Gastrocnemius medialis (tissue), 4 donors: ENCODE measurements at places on chromosomes 1 and 21.

DNA sequence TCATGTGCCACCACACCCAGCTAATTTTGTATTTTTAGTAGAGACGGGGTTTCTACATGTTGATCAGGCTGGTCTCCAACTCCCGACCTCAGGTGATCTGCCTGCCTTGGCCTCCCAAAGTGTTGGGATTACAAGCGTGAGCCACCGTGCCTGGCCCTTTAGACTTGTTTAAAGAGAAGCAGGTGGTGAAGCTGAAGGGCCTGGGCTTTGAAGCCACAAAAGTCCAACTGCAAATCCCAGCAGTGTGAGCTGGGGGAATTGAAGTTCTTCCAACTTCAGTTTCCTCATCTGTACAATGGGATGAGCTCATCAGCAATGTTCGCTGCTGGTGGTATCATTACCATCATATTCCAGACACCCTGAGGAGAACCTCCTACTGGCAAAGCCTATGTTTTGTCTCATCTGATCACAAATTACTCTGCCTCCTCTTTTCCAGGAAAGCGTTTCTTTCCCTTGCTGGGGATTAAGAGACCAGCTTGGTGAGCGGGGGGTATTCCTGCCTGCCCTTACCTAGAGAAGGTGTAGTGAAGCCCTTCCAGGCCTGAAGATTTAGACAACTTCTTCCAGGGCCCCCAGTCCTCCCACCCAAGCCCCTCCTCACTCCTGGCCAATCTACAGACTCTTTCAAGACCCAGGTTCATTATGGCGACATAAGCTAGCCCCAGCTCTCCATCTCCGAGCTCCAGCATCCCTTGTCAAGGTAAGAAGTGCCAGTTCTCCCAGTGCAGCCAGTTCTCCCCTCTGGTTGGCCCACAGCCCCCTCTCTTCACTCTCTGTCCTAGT is 2.4 kb upstream of the SHISA4 start:
- peak; percentile 61 for DNase-seq
- H3K36me3 ChIP-seq = no peaks in the 10 kb centered on the region
- H3K4me3 ChIP-seq = no peak overlapping the region
- H3K27me3 ChIP-seq = no peaks in the 10 kb centered on the region
- H3K27ac ChIP-seq = peak overlapping the region; percentile 90

GRCh38 chr1:167504467-167504827 is 13.9 kb downstream of the CD247 start:
- H3K27me3 ChIP-seq = no peaks in the 10 kb centered on the region
- no peaks in the 10 kb centered on the region for H3K4me1 ChIP-seq
- H3K27ac ChIP-seq = no peak overlapping the region
- no peak for DNase-seq
- H3K4me3 ChIP-seq = no peak overlapping the region

GRCh38 chr1:47576758-47577115 is 138.9 kb downstream of the FOXD2 start:
- no peak overlapping the region for H3K27ac ChIP-seq
- H3K36me3 ChIP-seq = no peaks in the 10 kb centered on the region
- no peaks in the 10 kb centered on the region for H3K27me3 ChIP-seq
- H3K4me1 ChIP-seq = no peaks in the 10 kb centered on the region

- no peaks in the 10 kb centered on the region for H3K36me3 ChIP-seq
- H3K27me3 ChIP-seq = no peaks in the 10 kb centered on the region
- no peak overlapping the region for H3K4me3 ChIP-seq
These were observed 3.2 kb upstream of the PAQR7 start for GRCh38 chr1:25878690-25879089.

DNA sequence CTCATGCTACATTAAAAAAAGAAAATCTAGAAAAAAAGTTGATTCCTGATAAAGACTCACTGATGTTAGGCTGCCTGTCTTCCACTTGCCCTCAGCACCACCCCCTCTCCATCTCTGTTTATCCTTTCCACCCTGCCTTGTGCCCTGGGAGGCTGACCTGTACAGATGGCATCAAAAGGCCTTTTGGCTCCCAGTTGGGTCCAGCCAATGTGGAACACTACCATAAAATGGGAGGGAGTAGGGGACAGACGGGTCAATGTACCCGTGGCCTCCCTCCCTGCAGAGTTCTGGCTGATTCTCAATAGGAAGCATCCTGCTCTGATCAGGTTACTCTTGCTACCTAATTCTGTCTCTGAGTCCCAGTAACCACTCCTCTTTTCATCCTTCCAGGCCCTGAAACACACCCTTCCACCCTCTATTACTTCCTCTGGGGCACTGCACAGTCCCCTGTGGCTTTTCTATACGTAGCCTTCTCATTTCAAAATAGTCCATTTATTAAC is 300.0 kb downstream of the HHIPL2 start:
- no peaks in the 10 kb centered on the region for H3K4me1 ChIP-seq
- no peaks in the 10 kb centered on the region for H3K27me3 ChIP-seq
- no peaks in the 10 kb centered on the region for H3K36me3 ChIP-seq
- no peak overlapping the region for H3K27ac ChIP-seq

GRCh38 chr1:51669272-51669671 is 52.4 kb downstream of the OSBPL9 start:
- H3K27me3 ChIP-seq = no peaks in the 10 kb centered on the region
- H3K27ac ChIP-seq = peak overlapping the region; percentile 49
- no peaks in the 10 kb centered on the region for H3K36me3 ChIP-seq
- H3K4me3 ChIP-seq = no peak overlapping the region
